ENCODE measurements at places on chromosomes 1 and 21.

DNA sequence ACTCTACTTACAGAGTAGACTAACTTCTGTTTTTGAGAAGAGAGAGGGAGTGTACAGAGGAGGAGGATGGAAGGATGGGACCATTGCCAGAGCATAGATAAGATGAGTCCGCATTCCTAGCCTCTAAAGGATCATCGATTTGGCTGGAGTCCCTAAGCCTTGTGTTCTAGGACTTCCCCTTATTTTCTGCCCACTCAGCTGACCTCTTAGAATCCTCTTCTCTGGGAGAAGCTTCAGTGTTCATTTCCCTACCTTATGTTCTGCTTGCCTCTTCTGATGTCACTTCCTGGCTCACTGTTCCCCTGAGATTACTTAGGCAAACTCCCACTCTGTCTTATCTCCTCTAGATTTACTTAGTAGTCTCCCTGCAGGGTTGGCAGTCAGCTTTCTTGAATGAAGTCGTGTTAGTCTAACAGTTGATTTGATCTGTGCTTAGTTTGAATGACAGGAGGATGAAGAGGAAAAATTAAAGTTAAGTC lies 156.7 kb downstream of the SYT2 start:
- DNase-seq: no peak

DNA sequence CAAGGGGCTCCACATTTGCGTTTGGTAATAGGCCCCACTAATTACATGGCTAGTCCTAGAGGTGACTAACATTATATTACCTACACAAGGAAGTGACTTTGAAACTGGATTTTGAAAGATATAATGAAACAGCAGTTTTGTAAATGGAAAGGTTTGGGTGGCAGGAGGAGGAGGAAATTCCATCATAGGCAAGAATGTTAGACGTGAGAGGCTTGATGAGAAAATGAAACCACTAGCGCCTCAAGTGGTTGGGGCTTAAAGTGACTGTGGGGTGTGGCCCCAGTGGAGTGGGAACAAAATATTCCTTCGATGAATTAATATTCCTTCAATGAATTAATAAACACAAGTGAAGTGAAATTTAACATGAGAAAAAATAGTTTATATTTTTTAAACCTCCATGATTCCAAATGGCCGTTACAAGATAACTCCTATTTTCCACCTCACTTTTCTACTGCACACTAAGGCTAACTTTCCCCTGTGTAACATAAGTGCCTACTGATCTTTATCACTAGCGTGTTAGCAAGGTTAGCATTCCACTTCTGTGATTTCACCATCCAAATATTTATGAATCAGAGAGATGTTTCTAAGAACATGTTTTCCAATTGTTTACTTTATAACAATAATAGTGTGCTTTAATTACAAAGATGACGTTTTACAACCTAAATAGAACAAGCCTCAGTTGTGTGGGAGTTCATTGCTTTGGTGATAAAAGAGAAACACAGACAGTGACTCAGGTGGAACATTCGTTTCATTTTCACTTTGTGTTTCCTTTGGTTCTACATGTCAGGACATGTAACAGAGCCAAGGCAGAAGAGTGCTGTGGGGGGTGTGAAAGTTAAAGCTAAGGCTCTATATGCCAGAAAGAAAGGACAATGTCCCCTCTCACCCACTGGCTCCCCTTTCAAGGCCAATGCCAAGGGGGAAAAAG lies 12.5 kb upstream of the ATF3 start:
- DNase-seq: peak; percentile 74

DNA sequence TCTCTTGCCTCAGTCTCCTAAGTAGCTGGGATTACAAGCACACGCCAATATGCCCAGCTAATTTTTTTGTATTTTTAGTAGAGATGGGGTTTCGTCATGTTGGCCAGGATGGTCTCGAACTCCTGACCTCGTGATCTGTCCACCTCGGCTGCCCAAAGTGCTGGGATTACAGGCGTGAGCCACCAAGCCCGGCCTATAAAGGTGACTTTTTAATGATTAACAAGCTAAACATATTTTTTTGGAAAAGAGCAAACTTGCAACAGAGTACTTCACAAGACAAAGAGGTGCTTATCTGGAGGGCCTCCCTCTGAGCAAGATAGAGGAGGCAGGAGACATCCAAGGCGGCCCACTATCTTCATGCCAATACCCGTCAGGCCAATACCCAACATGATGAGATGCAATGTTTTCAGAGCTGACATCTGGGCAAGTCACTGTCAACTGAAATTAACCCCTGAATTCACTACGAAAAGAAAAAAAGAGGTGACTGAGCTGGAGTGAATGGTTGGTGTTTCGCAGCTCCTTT lies 10.5 kb downstream of the BCAR3 start:
- DNase-seq: no peak

DNA sequence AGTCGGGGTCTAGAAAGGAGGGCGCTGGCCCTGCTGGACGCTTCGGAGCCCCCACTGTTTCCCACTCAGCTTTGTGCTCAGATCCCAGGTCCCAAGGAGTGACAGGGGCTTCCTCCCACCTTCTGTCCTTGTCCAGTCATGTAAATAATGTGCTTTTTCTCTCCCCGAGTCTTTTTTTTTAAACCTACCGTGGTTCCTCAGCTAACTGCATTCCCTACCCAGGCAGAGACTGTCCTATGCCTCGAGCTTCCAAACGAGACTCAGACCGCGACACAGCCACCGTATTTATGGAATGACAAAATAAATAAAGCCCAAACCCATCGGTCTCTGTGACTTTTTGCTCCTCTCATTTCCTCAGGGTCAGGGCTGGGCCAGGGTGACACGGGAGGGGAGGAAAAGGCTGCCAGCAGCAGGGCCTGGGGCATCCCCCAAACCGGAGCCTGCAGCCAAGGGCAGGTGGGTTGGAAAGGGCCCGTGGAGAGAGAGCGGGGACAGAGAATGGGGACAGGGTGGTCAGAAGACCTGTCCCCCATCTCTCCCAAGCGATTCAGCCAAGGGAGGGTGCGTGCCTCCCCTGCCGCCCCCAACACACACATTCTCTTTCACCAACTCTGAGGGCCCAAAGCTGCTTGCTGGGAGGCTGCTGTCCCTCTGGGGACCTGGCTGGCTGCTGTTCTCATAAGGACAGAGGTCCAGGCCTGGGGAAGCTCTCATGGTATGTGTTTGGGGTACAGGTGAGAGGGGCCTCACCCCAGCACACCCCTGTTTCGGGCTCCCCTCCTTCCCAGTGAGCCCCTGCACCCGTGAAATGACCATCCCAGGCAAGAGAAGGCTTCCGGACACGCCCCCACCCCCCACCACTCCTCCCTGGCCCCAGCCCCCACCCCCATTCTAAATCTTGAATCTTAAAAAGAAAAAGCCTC lies 55.4 kb downstream of the KCNAB2 start:
- DNase-seq: no peak

GRCh38 chr1:218677026-218677425 lies 331.9 kb downstream of the TGFB2 start:
- no peak for DNase-seq

DNA sequence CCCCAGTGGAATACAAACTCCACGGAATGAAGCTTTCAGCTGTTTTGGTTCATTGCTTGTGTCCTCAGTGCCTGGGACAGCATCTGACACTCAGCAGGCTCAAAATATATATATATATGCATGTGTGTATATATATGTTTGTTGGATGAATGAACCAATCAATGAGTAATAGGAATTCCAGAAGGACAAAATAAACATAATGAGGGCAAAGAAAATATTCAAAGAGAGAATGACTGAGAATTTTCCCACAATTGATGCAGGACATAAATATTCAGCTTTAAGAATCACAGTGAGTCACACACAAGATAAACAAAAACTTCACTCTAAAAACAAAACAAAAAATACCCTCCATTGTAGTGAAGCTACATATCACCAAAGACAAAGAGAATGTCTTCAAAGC lies 64.0 kb downstream of the CHD5 start:
- DNase-seq: no peak

- DNase-seq: no peak
Measured at GRCh38 chr1:231757101-231757404, 130.5 kb downstream of the DISC1 start.

- no peak for DNase-seq
Measured at GRCh38 chr1:147292012-147292411, 49.5 kb downstream of the CHD1L start.
